Fibroblast of mammary gland (primary cell): ENCODE measurements at places on chromosomes 6 and 20.
A peak's percentile ranks its signal among the peaks of the same experiment; 100 is the strongest.

DNA sequence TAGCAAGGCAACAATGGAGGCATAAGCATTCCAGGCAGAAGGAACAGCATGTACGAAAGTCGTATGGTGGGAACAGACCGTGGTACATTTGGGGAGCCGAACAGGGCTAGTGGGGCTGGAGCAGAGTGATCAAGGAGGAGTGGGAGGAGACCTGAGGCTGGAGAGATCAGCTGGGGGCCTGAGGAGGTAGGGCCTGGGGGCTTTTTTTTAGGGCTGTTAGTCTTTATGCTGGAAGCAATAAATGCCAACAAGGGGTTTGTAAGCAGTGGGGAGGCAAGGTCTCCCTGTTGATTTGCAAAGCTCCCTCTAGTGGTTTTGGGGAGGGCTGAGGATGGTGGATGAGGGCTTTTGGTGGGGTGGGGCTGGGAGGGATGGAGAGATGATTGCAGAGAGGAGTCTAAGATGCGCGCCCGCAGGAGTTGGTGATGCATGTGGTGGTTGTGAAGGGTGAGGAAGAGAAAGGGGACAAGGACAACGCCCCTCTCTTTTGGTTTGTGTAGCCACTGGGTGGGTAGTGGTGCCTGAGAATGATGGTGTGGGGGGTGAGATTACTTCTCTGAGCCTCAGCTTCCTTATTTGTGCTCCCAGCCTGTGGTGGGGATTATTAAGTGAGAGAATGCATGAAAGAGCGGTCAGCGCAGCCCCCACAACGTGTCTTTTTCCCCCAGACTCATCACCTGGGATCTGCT is 74.1 kb upstream of the TOX2 start:
- DNase-seq, result peak; percentile 40

DNA sequence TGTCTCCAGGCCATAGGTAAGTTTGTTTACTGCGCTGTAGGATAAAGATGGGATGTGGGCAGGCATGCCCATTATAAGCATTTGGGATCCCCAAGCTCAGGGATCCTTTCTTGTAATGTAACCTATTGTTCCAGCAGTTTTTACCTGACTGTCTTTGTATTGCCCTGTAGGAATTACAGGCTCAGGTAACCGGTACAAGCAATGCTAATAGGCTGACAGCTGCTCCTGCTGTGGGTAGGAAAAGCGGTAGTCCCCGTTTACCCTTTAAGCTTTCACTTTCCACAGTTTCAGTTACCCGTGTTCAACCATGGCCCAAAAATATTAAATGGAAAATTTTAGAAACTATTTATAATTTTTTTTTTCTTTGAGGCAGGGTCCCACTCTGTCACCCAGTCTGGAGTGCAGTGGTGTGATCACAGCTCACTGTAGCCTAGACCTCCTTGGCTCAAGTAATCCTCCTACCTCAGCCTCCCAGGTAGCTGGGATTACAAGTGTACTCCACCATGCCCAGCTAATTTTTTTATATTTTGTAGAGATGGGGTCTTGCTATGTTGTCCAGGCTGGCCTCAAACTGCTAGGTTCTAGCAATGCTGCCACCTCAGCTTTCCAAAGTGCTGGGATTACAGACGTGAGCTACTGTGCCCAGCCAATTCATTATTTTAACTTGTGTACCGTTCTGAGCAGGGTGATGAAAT is 108.6 kb downstream of the CDYL start:
- no peak for DNase-seq

GRCh38 chr20:57108742-57109570 is 157.5 kb downstream of the BMP7 start:
- no peak for DNase-seq

- no peak for DNase-seq
Observed at GRCh38 chr6:136753624-136754023, 38.7 kb downstream of the MAP3K5 start.

GRCh38 chr6:41347378-41348050 is 12.1 kb downstream of the NCR2 start:
- peak; percentile 47 for DNase-seq

- no peak for DNase-seq
Observed at GRCh38 chr6:145400508-145400907, 334.8 kb downstream of the EPM2A start.

GRCh38 chr20:48486065-48486464 is 341.7 kb downstream of the PREX1 start:
- no peak for DNase-seq

DNA sequence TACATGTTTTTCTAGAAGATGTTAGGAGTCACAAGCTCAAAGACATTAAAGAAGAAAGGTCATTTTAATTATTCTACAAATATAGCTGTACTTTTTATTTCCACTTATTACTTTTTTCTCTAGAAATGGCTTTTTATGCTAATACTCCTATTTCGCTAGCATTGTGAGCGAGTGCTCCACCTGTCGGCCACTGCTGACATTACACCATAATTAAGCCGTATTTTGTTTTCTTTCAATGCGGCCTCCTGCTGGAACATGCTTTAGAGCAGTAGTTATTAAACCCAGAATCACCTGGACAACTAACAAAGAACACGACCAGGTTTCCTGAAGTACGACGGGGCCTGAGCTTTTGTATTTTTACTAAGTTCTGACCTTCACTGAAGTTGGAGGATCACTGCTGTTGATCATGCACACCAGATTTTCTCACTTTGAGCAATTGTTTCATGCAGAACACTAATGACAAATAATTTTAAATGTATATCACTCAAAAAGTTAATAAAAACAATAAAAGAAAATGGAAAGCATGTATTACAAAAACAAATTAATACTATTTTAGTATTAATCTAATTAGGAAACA is 74.1 kb upstream of the PAK5 start:
- peak; percentile 51 for DNase-seq

GRCh38 chr6:129777371-129777770 is 67.4 kb upstream of the ARHGAP18 start:
- DNase-seq, result no peak

- no peak for DNase-seq
Observed at GRCh38 chr6:133682506-133683307, 206.2 kb upstream of the TCF21 start.

DNA sequence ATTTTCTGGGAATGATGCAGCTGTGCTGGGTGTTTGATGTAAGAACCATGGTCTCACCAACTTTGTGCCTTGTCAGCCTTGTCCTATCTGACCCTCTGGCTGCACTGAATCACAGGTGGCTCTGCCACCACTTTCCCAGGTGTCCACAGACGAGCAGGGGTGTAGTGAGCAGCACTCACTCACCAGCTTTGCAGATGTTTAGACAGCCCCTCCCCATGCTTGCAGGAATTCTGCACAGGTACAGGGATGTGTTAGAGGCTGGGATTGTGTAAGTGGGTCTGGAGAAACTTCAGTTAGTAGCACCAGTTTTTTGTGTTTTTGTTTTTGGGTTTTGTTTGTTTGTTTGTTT is 88.2 kb upstream of the NAA20 start:
- DNase-seq, result no peak

DNA sequence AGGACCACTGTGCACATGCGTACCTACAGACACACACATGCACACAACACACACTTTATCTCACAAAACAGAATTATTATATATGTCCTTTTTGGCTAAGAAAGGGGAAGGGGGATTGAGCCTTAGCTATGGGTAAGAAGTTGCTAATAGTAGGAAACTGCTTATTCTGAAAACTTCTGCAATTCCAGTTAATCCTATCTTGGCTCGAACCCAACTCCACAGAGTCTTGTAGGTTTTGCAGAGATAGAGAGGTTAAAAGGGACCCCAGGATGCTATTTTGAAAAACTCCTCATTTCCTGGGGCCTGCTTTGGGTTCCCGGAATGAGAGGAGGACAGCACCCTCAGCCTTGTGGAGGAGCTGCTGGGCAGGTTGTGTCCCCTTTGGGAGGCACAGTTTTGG is 233.8 kb downstream of the CLIC5 start:
- DNase-seq, result no peak

DNA sequence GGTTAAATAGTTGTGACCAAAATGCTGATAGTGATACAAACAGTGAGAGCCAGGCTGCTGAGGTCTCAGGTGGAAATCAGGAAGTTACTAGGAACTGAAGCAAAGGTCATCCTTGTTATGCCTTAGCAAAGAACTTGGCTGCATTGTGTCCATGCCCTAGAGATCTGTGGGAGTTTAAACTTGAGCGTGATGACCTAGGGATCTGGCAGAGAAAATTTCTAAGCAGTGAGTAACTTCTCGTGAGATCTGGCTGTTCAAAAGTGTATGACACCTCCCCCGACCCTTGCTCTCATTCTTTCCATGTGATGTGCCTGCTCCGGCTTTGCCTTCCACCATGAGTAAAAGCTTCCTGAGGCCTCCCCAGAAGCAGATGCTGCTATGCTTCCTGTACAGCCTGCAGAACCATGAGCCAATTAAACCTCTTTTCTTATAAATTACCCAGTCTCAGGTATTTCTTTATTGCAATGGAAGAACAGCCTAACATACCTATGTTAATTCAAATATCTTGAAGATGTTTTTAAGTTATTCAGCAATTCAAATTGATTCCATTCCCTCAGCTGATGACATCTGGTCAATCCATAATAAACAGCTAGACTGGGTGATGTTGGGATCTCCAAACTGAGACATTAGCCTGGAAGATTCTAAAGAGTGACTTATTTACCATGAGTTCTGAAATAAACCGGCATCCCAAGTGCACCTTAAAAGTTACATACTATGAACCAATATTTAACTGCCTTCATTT is 33.8 kb downstream of the KIF16B start:
- DNase-seq, result peak; percentile 61

GRCh38 chr20:40335901-40336351 is 353.1 kb downstream of the MAFB start:
- no peak for DNase-seq

- no peak for DNase-seq
Observed at GRCh38 chr6:166955865-166956443, 396 bp downstream of the RNASET2 start.

GRCh38 chr6:163571730-163572129 is 157.2 kb downstream of the QKI start:
- DNase-seq, result no peak

- peak; percentile 99 for DNase-seq
Observed at GRCh38 chr6:153092082-153093013, 38.7 kb downstream of the RGS17 start.

DNA sequence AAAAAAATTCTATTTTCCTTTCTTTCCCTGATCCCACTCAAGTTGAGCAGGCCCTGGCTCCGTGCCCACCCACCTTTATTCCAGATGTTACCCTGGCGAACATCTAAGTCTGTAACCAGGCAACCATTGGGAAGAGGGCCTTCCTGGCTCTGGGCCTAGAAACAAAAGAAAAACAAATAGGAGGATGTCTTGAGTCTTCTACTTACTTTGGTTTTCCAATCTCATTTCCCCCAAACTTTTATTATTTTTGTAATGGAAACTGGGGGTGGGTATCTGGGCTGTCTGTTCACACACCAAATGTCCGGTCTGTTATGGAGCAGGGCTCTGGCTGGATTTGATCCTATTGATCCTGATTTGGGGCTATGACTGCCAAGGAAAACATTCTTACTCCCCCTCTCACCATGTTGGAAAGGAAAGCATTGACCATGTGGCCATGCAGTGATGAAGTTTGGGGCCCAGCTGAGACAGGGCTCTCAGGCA is 744.1 kb downstream of the DHX35 start:
- DNase-seq, result peak; percentile 71

- DNase-seq, result peak; percentile 86
Observed at GRCh38 chr6:143806282-143807102, 36.6 kb upstream of the LTV1 start.

DNA sequence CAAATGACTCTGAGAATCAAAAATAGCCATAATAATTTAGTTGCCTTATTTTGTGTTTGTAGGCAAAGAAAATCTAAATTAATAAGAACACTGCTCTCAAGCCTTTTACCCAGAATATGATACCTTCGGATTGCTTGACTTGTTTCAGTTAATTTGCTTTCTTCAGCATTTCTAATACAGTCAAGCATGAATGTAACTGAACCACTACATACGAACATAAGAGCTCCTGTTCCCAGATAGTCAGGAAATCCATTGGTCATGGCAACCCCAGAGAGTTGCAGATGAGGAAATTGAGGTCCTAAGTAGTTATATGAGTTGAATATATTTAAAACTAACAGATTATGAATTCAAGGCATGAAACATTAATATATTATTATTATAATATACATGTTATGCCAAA is 2.9 kb downstream of the FRK start:
- no peak for DNase-seq

DNA sequence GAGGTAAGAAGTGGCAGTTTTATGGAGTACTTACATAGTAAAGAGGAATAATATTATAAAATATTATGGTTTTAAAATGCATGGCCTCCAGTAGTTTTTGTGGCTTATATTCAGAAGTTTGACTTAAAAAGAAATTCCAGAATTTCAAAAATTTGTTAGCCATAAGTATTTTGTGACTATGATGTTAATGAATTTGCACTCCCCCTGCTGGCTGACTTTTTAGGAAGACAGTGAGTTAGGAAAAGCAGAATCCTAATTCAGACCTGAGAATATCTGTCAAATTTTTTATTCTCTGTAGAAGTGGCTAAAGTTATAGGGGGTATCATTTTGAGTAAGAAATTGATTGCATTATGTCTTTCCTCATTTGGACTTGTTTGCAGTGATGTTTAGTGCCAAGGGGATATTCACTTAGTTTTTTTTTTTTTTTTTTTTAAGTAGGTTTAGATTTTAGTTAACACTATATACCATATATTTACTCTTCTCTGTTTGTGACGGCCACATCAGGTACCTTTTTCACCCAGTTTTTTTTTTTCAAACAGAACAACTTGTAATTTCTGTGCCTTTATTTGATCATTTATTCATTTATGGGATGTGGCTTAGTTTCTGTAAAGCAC is 40.8 kb downstream of the ZFAND3 start:
- DNase-seq, result peak; percentile 62

- DNase-seq, result no peak
Observed at GRCh38 chr6:90266905-90267621, 29.6 kb downstream of the BACH2 start.

DNA sequence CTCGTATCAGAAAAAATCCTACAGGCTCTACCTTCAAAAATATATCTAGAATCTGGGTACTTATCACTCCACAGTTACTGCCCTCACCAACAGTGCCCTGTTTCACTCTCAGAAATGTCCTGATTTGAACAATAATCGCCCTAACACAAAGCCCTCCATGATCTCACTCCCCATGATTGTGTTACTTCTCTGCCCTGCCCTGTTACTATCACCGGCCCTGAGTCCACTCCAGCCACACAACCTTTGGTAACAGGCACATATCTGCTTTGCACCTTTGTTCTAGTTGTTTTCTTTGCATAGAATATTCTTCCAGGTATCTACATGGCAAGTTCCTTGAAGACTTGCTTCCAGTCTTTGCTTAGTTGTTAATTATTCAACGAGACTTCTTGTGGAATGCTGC is 142.0 kb downstream of the ARHGAP18 start:
- no peak for DNase-seq

GRCh38 chr6:1679688-1680068 is 70.0 kb downstream of the FOXC1 start:
- DNase-seq, result no peak

GRCh38 chr6:85669735-85670194 is 27.1 kb upstream of the SYNCRIP start:
- peak; percentile 63 for DNase-seq

DNA sequence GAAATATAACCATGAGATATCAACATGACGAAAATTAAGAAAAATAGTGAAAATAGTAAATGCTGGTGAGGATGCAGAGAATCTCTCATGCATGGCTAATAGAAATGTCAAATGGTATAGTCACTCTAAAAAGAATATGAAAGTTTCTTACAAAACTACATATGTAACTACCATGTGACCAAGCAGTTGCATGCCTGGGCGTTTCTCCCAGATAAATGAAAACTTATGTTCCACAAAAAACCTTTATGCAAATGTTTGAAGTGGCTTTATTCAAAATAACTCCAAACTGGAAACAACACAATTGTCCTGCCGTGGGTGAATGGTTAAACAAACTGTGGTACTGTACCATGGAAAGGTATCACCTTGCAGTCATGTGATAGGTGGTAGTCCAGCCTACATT is 112.4 kb downstream of the HDGFL1 start:
- peak; percentile 6 for DNase-seq

GRCh38 chr6:16673011-16673797 is 88.1 kb downstream of the ATXN1 start:
- no peak for DNase-seq
